Endodermal cell (in vitro differentiated cells): ENCODE measurements at places on chromosomes 3 and 15. TPM values are rescaled to one million over a fixed set of nuclear protein-coding genes. Genes with fewer than 3 reads are reported as not detected.

DNA sequence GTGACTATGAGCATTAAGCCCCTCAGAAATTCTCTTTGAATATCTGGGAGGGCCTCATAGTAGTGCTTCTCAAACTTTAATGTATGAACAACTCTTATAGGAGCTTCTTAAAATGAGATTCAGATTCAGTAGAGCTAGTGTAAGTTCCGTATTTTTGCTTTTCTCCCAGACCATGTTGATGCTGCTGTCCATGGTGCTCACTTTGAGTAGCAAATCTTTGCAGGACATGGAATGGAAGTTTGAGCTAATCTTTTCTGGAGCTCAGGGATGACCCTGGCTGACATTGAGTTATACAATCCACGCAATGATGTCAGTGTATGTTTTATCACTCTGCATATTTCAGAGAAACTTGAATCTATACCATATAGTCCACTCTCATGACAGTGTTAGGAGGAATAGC is 134.2 kb downstream of the OTOL1 start:
- H3K4me3 ChIP-seq: no peak overlapping the region
- no peak overlapping the region for H3K27ac ChIP-seq
- peak; percentile 61 for DNase-seq
- no peaks in the 10 kb centered on the region for H3K27me3 ChIP-seq

The CPEB1 gene
- 1.2 and 1.4 TPM in 2 replicates for total RNA-seq

- H3K27me3 ChIP-seq: no peaks in the 10 kb centered on the region
- no peaks in the 10 kb centered on the region for H3K36me3 ChIP-seq
Measured at GRCh38 chr3:57397175-57398026, 104.9 kb upstream of the ASB14 start.

DNA sequence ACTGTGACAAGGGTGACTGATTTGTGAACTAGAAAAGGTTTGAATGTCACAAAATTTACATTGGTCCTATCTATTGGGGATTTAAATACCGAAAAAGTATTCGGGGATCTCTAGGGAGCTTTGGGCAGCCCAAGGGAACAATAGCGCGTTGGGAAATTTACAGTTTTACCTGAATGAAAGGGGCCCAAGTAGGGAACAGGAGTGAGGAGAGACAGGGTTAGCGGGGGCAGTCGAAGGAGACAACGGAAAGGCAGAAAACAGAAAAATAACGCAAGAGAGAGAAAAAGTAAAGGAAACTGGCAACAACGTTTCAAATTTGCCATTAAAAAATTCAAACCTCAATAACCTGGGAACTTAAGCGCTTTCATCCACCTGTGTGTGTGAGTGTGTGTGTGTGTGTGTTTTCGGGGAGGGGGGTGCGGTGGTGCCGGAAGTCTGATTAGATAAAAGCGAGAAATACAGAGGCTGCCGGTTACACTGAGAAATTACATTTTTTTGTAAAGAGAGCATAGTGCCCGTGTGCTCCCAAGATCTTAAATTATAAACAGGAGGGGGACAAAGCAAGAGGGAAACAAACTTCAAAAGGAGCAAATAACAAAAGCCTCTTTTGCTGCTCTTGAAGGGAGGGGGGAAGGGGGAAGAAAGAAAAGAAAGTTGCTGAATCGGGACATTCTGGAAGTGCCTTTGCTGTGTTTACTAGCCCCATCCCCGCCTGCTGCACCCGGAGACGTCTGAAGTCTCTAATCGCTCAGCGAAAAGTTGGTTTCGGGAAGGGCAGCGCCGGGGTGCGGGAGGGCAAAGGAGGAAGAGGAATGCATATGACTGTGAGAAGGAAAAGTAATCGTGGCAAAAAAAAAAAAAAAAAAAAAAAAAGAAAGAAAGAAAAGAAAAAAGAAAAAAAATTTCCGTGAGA is 721 bp upstream of the ZIC1 start:
- no peaks in the 10 kb centered on the region for H3K4me1 ChIP-seq
- peaks cover 100% of the 10 kb centered on the region for H3K27me3 ChIP-seq
- DNase-seq: peak; percentile 69
- H3K36me3 ChIP-seq: no peaks in the 10 kb centered on the region
- peak overlapping the region; percentile 72 for H3K4me3 ChIP-seq

DNA sequence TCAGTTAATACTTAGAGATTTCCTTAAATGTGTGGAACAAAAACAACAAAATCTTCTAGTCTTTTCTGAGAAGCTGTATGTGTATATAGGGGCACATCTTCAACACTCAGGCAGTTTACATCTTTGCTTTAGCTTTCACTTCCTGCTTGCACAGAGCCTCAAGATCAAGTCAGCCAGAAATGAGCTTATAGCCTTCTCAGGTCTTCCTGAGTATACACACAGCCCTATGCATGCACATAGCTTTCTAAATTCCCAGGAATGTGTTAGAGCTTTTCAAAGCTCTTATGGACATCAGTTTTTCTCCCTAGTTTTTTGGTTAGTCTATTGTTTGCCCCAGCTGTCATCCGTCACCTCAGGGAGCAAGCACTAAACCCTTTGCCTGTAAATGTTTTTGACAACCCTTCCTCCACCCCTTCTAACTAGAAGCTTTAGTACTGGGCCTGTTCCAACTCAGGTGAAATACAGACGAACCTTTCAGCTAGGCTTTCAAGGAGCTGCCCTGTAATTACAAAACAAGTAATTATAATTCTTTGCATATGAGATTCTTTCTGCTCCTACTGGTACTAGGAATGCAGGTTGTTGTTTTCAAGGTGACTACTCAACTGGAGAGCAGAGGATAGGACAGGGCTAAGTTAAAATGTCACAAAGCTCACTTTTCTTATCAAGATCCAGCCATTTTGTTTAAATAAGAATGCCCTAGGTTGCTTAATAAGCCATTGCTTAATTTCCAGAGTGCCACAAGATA is 22.6 kb upstream of the MTMR10 start:
- no peaks in the 10 kb centered on the region for H3K27me3 ChIP-seq
- DNase-seq: no peak
- no peak overlapping the region for H3K27ac ChIP-seq
- no peaks in the 10 kb centered on the region for H3K4me1 ChIP-seq

GRCh38 chr15:39453620-39454019 is 127.3 kb upstream of the THBS1 start:
- no peak overlapping the region for H3K27ac ChIP-seq
- no peaks in the 10 kb centered on the region for H3K4me1 ChIP-seq
- DNase-seq: no peak
- H3K27me3 ChIP-seq: no peaks in the 10 kb centered on the region
- H3K36me3 ChIP-seq: no peaks in the 10 kb centered on the region

DNA sequence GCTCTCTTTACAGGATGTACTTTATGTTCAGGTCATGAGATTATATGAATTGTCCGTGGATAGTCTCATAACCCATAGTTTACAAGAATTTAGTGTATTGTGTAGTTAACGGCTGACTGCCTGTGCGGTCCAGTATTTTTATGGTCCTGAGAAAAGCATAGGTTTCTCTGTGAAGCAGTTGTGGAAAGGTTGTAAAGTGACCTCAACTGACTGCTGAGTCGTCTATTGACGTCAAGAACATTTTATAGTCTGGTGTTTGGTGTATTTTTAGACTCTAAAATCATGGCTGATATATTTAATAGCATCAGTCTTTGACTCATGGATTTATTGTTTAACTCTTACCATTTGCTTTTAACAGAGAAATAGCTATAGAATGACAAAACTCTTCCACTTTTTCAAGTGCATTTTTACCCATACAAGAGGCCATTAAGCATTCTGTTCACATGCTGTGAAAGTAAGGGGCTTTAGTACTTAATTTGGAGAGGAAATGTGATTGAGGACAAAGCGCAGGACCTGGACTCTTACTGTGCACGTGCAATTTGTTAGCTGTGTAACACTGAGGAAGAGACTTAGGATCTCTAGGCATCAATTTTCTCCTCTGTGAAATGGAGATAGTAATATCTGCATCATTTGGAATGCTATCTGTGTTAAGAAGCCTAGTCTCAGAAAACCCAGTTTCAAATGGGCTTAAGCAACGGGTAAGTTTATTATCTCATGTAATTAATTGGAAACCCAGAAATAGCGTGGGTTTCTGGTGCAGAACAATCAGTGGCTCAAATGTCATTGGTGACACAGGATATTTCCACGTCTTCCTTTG is 240.8 kb downstream of the NFKBIZ start:
- no peak overlapping the region for H3K4me3 ChIP-seq
- H3K27ac ChIP-seq: peak overlapping the region; percentile 18
- H3K4me1 ChIP-seq: no peaks in the 10 kb centered on the region
- no peaks in the 10 kb centered on the region for H3K36me3 ChIP-seq
- H3K27me3 ChIP-seq: no peaks in the 10 kb centered on the region
- DNase-seq: no peak

DNA sequence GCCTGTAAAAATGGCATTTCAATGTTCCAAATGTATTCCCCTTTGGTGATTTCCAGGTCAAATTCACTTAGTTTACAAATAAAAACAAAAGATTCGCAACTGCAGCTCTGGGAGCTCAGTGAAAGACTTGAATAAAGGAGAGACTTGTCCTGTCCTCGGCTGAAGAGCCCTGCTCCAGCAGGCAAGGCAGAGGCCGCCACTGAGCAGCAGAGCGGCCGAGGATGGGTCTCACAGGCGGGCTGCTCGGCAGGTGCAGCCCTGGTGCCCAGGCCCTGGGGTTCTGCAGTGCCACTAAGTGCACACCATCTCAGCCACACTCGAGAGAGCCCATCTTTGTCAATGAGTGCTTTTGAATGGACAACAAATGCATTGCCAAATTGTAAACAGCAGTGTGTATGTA is 856.2 kb downstream of the AGBL1 start:
- H3K4me3 ChIP-seq: no peak overlapping the region
- no peaks in the 10 kb centered on the region for H3K36me3 ChIP-seq
- H3K4me1 ChIP-seq: no peaks in the 10 kb centered on the region
- no peak overlapping the region for H3K27ac ChIP-seq
- DNase-seq: peak; percentile 75
- H3K27me3 ChIP-seq: no peaks in the 10 kb centered on the region

DNA sequence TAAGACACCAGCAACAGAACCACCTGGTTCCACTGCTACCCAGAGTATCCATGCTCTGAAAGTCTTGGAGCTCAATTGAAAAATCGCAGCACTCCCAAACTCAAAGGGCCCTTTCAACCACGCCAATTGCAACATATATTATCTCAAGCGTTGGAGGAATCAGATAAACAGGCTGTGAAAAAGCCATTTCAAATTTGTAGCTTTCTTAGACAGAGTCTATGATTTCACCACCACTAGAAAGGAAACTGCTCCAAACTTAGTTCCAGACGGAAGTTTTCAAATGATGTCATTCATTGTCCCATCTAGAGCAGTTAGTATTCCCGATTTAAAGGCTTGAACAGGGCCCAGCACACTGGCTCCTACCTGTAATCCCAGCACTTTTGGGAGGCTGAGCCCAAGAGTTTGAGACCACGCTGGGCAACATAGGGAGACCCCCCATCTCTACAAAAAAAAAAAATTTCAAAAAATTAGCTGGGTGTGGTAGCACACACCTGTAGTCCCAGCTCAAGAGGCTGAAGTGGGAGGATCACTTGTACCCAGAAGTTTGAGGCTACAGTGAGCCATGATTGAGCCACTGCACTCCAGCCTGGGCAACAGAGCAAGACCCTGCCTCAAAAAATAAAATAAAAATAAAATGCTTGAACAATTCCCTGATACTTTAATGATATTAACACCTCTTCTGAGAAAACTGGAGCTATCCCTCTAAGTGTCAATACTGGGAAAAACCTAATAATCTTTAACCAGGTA is 16.8 kb downstream of the TNIK start:
- peaks cover 15% of the 10 kb centered on the region for H3K4me1 ChIP-seq
- H3K27me3 ChIP-seq: no peaks in the 10 kb centered on the region
- no peak overlapping the region for H3K4me3 ChIP-seq
- no peaks in the 10 kb centered on the region for H3K36me3 ChIP-seq

- H3K4me1 ChIP-seq: peaks cover 5% of the 10 kb centered on the region
- H3K27me3 ChIP-seq: no peaks in the 10 kb centered on the region
- no peak overlapping the region for H3K27ac ChIP-seq
- no peaks in the 10 kb centered on the region for H3K36me3 ChIP-seq
Measured at GRCh38 chr3:157370867-157371266, 65.8 kb upstream of the PTX3 start.

DNA sequence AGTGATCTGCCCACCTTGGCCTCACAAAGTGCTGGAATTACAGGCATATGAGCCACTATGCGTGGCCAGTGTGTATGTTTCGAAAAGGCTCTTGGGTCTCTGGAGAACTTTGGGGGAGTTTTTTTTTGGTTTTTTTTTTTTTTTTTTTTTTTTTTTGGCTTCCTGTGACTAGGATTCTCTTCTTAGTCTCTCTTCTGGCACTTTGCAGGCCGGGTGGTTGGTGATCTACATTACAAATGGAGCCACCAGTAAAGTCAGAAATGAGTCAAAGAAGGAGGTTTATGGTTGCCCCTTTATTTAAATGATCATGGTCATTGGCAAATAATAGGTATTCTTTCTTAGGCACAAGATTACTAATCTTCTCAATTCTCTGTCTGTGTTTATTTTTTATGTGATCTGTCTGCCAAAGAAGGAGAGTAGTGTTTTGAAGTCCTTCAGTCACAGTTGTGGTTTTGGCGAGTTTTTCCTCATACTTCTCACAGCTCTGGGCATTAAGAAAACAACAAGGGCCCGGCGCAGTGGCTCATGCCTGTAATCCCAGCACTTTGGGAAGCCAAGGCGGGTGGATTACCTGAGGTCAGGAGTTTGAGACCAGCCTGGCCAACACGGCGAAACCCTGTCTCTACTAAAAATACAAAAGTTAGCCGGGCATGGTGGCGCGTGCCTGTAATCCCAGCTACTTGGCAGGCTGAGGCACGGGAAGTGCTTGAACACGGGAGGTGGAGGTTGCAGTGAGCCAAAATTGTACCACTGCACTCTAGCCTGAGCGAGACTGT is 38.3 kb downstream of the PDE8A start:
- no peak for DNase-seq
- peaks cover 3% of the 10 kb centered on the region for H3K4me1 ChIP-seq
- H3K4me3 ChIP-seq: no peak overlapping the region
- no peaks in the 10 kb centered on the region for H3K27me3 ChIP-seq
- no peak overlapping the region for H3K27ac ChIP-seq

The GRAMD1C gene
- 1.0 and 1.6 TPM in 2 replicates for total RNA-seq
